Panc1 (cell line): ENCODE measurements at places on chromosomes 6 and 20.
A peak's percentile ranks its signal among the peaks of the same experiment; 100 is the strongest.

DNA sequence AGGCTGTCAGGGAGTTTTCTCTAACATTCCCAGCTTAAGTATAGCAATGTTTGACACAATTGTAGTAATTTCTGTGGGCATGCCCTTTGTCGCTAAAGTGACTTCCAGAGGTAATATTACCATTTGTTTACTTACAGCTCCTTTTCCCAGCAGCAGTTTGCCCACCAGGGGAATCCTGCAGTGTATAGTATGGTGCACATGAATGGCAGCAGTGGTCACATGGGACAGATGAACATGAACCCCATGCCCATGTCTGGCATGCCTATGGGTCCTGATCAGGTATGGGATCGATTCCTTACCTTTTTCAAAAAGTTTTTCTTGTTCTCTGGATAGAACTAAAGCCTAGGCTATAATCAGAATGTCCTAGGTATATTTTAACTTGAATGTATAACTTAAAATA lies 132.5 kb downstream of the SULF2 start:
- no peaks in the 10 kb centered on the region for H3K27me3 ChIP-seq
- DNase-seq: no peak
- H3K36me3 ChIP-seq: peaks cover 14% of the 10 kb centered on the region
- no peak overlapping the region for H3K4me3 ChIP-seq
- no peaks in the 10 kb centered on the region for H3K4me1 ChIP-seq
- no peak overlapping the region for H3K27ac ChIP-seq

GRCh38 chr6:36913082-36913481 lies 27.3 kb downstream of the C6orf89 start:
- peaks cover 4% of the 10 kb centered on the region for H3K36me3 ChIP-seq
- peaks cover 33% of the 10 kb centered on the region for H3K4me1 ChIP-seq
- peak overlapping the region; percentile 77 for H3K27ac ChIP-seq
- H3K27me3 ChIP-seq: no peaks in the 10 kb centered on the region
- H3K4me3 ChIP-seq: no peak overlapping the region

DNA sequence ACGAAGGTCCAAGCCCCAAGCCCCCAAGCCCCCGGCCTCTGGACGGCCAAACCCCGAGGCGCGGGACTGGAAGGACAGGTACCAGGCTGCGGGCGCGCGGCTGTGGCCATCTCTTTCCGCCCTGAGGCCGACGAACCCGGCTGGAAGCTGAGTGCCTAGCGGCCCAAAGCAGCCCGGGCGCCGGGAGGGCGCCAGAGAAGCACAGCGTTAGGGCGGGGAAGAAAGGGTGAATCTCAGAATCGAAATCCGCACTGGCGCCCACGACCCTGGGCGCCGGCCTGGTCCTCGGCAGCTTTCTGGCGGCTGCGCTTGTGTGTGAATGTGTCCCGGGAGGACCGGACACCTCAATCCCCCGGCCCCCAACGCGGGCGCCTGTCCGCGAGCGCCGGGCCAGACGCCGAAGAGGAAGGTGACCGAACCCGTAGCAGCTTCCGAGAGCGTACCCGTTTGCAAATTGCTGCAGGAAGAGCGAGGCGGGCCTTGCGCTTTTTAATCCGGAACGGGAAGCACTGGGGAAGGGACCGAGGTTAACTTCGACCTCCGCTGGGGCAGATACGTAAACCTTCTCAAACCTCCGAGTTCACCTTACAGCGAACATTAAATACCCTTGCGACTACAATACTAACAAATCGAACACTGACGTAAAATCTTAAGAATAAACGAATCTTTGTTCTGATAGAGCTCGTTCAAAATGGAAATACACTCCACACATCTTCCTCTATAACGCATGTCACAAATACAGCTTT lies 2.9 kb downstream of the NRN1 start:
- peaks cover 23% of the 10 kb centered on the region for H3K27me3 ChIP-seq
- H3K27ac ChIP-seq: no peak overlapping the region
- DNase-seq: no peak
- H3K4me1 ChIP-seq: peaks cover 12% of the 10 kb centered on the region

DNA sequence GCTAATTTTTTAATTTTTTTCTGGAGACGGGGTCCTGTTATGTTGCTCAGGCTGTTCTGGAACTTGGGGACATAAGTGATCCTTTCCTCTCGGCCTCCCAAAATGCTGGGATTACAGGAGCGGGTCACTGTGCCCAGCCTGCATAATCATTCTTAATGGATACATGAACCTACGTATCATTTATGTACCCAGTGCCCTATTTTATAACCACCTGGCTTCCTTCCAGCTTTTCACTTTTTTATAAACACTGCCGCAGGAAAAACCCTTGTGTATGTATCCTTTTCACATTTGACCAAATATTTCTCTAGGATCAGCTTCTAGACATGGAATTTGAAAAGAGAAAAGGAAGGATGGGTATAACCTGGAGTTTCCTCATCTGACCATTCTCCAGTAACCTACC lies 85.6 kb upstream of the RIN2 start:
- H3K27ac ChIP-seq: no peak overlapping the region
- DNase-seq: no peak
- no peaks in the 10 kb centered on the region for H3K4me1 ChIP-seq

- no peak overlapping the region for H3K27ac ChIP-seq
- no peaks in the 10 kb centered on the region for H3K27me3 ChIP-seq
- no peaks in the 10 kb centered on the region for H3K4me1 ChIP-seq
- no peaks in the 10 kb centered on the region for H3K36me3 ChIP-seq
- DNase-seq: no peak
- H3K4me3 ChIP-seq: no peak overlapping the region
Measured at GRCh38 chr6:83467620-83468036, 36.8 kb upstream of the ME1 start.
